ENCODE measurements at places on chromosomes 16 and 17. TPM values are rescaled to one million over a fixed set of nuclear protein-coding genes. Genes with fewer than 3 reads are reported as not detected.

UBE2O gene
- total RNA-seq: 9.8 TPM

SPECC1 gene
- total RNA-seq: 141 TPM

C1QTNF1 gene
- total RNA-seq: 9.8 TPM

SMTNL2 gene
- not detected for total RNA-seq

ORMDL3 gene
- total RNA-seq: 57.6 TPM

NPB gene
- not detected for total RNA-seq

TBC1D3K gene
- not detected for total RNA-seq

ACAP1 gene
- total RNA-seq: 9.4 TPM

Measured in transverse colon (tissue), 4 donors.